ENCODE measurements at places on chromosomes 13 and 19.

GRCh38 chr13:44140888-44141724 lies 232.5 kb upstream of the SERP2 start:
- DNase-seq, result no peak

- no peak for DNase-seq
Measured at GRCh38 chr13:88704600-88705275, 1033.6 kb downstream of the SLITRK5 start.

DNA sequence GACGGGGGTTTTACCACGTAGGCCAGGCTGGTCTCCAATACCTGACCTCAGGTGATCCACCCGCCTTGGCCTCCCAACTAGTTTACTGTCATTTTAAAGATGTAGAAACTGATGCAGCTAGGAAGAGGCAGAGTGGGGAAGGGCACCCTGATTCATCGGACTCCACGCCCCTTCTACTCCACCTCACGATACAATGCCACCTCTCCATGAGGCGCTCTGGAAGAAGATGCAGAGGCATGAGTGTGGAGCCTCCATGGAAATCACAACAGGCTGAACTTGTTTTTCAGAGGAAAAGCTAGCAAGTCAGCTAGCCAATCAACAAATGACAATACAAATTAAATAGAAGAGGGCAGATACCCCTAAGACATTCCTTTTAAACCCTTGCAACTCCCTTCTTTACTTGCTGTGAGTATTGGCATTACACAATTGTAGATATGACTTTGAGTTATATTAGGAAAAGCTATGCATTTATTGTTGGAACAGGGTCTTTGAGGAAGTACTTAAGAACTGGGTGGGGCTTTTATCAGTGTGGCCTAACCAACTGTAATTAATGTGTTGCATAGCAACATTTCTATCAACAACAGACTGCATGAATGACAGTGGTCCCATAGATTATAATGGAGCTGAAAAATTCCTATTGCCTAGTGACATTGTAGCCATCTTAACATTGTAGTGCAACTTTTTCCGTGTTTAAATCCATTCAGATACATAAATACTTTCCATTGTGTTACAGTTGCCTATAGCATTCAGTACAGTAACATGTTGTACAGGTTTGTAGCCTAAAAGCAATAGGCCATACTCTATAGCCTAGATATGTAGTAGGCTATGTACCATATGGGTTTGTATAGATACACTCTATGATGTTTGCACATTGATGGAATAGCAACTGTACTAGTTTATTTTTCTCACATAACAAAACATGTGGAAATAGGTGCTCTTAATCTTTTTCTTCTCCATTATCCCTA lies 17.6 kb downstream of the WDFY2 start:
- no peak for DNase-seq

DNA sequence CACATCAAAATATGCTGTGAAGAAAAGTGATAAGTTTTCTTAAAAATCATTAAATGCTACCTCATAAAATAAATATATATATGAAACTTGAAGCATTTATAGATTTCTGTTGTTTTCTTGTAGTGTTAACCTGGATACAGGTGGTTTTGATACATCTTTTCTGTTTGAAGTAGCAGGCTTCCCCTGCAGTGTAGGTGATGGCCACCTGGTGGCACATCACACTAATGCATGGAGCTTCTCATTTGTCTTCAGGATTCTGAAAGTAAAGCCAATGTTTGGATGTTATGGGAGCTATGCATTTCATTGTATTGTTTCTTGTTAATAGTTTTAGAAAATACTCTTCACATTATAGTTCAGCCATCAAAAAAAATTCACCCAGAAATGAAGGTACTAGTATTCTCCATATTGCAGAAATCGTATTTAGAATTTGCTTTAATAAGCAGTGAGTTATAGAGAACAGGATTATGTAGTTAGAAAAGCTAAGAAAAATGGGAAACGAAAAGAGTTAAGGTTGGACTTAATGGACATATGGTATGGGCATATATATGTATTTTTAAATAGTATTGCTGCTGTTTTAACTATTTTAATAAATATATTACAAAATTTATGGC lies 18.7 kb downstream of the GPR180 start:
- peak; percentile 22 for DNase-seq

DNA sequence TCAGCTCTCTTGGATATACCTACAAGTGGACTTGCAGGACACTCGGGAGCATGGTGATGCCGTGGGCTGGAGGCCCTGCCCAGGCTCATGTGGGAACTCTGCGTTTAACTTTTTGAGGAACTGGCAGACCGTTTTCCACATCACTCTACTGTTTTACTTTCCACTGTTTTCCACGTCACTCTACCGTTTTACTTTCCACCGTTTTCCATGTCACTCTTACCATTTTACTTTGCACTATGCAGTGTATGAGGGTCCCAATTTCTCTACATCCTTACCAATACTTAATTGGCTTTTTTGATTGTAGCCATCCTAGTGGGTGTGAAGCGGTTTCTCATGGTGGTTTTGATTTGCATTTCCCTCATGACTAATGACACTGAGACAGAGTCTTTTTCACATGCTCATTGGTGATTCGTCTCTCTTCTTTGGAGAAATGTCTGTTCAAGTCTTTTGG lies 40.5 kb downstream of the GATAD2A start:
- DNase-seq, result no peak

DNA sequence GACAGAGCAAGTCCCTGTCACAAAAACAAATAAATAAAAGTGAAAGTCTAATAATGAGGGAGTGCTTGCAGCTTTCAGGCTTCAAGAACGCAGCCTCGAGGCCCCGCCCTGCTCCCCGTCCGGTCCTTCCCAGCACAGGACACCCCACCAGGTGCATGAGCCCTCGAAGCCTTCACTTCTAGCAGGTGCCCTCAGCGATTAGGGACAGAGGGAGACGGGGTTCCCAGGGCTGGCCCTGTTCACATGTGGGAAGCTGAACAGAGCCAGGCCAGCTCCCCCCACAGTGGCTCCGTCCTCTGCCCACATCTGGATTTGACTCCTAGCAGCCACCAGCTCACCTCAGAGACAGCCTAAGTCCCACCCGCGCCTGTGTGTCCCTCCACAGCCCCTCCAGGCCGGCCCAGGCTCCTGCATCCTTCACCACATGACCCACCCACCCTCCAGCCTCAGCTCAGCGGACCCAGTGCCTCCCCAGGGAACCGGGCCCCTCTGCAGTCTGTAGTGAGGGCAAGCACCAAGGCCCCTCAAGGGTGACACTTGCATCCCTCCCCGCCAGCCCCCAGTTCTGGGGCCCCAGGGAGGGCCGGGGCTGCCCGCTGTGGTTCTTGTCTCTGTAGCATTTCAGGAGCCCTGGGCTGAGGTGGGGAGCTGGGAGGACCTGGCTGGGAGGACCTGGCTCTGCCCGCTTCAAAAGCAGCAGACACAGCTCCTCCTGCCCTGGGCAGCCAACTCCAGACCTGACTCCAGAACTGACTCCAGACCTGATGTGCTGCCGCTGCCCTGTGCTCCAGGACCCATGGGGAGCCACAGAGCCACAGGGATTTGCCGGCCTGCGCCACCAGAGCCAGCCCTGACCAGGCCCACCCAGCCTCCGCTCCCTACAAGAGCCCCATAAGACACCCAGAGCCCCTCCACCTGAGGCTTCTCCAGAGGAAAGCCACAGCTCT lies 27.2 kb downstream of the GPX4 start:
- DNase-seq, result no peak

DNA sequence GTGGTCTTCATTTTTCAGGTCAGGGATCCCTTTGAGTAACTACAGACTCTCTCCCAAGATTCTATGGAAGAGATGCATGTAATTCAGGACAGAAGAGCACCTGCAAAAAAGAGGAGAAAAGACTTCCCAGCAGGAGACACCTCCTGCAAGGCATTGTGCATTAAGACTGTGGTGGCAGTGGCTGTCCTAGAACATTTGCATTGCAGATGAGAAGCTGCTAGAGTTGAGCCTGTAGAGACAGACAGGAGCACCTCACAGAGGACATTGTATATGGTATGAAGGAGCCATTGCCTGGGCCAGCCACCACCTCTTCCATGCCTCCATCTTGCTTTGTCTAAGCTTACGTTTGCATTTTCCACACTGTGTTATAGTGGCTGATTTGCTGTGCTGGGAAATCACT lies 11.2 kb upstream of the MYO16 start:
- no peak for DNase-seq
